ENCODE measurements at places on chromosomes 3 and 15.

DNA sequence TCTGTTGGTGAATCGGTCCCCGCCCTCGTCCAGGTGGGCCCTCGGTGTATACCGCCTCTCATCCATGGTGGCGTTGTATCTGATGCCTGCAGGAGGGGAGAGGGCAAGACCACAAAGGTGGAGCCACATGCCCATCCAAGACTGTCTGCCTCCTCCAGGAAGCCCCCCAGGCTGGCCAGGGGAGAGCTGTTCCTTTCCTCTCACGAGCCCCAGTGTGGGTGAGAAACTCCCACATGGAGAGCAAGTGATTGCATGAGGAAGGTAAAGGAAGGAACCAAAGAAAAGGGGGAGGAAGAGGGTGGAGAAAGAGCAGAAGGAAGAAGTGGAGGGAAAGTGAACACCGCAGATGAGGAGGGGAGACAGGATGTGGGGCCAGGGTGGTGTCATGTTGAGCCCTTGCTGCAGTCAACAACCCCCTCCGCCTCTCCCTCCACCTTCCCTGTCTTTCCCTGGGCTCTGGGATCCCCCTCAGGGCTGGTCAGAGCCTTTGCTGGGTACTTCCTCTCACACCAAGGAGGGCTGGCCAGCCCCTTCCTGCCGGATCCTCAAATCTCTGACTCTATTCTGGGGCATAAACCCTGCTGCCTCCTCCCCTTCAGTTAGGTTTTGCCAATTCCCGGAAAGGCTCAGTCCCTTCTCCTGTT, 49.3 kb downstream of the FEM1B start:
- DNase-seq = no peak

- DNase-seq = no peak
Measured at GRCh38 chr3:166957121-166957520, 423.0 kb downstream of the ZBBX start.

GRCh38 chr3:43582866-43583265, 38.9 kb downstream of the ANO10 start:
- DNase-seq = peak; percentile 28

GRCh38 chr3:49098429-49098828, 4.6 kb upstream of the QRICH1 start:
- peak; percentile 11 for DNase-seq

DNA sequence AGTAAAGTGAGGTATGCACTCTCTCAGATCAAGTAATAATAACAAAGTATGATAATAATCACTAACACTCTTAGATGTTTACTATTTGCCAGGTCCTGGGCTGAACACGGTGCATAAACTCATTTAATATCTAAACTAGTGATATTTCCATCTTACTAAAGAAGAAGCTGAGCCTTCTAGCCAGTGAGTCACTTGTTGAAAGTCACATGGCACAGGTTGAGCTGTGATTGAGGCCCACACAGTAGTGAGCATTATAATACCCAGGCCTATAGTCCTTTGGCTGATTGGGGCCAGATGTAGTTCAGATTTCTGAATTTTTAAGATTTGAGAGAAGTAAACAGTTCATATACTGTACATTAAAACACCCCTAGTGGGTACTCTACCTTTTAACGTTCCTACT, 93.2 kb upstream of the CCDC80 start:
- DNase-seq = peak; percentile 30

DNA sequence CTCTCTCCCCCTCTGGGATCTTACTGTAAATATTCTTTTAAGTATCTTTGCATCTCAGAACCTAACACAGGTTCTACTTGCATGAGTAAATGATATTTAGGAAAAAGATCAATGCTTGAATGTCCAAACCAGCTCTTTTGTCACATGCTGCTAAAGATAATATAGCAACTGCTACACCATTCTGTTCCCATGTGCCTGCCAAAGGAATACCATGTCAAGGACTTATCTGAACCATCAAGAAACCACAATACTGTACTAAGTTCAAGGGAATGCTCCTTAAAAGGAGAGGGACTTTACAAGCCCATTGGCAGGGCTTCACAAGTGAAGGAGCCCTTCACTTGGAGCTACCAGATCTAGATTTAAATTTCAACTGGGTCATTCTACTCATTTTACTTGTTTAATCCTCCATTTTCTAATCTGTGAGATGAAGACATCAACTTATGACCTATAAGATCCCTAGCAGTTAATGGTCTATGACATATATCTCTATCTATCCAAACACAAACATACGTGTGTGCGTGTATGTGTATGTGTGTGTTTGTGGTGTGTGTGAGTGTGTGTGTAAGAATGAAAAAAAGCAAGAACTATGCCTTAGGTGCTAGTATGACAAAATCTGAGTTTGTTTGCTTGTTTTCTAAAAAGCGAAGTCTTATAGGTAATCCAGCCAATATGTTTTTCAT, 13.0 kb upstream of the SEC62 start:
- DNase-seq = no peak

GRCh38 chr3:4633078-4634004, 140.2 kb downstream of the ITPR1 start:
- peak; percentile 53 for DNase-seq

Measured in fibroblast of skin of right quadriceps (primary cell).